ENCODE measurements at places on chromosomes 11 and 22.

GRCh38 chr11:116972691-116973090 is 125.5 kb downstream of the SIK3 start:
- DNase-seq: no peak

DNA sequence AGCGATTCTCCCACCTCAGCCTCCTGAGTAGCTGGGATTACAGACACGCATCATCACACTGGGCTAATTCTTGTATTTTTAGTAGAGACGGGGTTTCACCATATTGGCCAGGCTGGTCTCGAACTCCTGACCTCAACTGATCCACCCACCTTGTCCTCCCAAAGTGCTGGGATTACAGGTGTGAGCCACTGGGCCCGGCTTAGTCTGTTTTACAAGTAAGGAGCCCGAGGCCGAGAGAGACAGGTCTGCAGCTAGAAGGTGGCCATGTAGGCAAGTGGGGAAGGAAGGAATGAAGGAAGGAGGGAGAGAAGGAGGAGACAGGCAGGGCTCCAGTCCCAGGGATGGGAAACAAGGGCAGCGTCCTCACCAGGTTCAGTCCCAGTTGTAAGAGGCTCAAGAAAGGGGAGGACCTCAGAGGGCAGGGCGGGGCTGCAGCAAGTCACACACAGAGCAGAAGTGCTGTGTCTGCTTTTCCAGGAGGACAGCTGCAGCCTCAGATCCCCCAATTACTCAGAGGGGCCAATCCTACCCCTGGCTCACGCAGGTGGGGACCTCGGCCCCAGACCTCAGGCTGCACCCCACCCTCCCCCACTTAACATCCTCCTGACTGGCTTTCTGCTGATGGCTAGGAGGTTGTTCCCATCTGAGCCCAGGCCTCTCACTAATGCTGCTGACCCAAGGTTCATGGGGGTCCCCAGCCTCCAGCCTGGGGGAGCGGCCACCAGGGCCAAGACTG is 53.8 kb upstream of the PRR5 start:
- no peak for DNase-seq

- DNase-seq: no peak
Observed at GRCh38 chr11:83764643-83765042, 478.5 kb upstream of the CCDC90B start.

DNA sequence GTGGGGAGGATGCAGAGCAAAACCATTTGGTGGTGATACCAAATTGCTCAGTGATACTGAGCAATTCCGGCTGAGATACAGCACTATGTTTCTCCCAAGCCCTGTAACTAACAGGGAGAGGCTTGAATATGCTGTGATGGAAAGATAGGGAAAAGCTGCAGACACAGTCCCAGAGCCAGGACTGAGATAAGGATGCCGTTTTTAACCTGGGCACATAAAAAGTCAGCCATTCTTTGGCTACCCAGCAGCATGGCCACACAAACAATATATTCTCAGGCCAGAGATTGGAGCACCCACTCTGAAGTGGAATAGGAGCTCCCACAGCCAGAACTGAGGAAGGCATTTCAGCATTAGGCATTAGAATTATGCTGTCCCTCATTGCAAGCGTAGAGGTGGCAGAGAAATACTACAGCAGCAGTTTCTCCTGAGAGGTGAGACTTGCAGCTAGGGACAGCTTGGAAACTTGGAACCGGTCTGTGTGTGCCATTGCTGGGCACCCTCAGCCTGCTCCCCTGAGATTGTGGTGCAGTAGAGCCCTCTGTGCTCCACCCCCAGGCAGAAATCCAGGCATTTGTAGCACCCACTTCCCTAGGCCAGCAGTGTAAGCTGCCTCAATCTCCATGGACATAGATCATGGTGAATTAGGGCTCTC is 346.5 kb downstream of the TMEM135 start:
- DNase-seq: no peak

DNA sequence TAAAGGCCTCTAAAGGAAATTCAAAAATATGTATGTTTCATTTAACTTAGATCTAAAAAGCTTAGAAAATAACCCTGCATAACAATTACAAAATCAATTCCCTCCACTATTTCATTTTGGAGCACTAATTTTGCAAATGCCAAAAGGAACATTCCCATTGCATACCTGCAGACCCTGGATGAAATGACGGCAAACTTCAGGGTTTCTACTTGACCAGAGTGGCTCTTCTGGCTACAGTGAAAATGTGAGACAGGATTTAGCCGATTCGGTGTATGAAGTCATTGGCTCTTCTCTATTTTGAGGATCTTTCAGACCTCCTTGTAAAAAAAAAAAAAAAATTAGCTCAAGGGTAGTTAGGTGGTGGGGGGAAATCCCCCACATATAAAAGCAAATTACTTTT is 44.1 kb downstream of the PAX6 start:
- no peak for DNase-seq

GRCh38 chr11:123562158-123562557 is 92.3 kb downstream of the SCN3B start:
- no peak for DNase-seq

DNA sequence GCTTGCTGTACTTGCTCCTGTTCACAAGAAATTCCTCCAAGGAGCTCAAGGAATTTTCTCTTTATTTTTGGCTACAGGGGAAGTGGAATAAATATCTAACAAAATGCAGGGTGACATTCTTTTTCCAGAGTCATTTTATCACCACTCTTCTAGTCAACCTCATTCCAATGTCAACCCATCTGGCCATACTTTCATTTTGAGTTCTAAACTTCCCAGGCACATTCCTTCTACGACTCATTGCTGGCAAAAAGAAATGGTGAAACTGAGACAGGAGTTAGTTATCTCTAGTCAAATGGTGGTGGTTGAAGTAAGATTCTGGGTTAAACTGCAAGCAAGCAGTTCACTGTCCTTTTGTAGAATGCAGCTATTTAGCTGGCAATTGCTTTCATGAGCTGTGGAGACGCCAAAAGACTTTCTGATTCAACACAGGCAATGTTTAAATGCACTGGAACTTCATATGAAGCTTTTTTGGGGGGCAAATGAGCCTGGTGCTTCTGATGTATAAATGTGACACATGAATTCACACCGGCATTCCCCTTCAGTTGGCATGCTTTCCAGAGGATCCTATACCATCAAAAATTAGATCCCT is 304.6 kb downstream of the CADM1 start:
- DNase-seq: no peak

DNA sequence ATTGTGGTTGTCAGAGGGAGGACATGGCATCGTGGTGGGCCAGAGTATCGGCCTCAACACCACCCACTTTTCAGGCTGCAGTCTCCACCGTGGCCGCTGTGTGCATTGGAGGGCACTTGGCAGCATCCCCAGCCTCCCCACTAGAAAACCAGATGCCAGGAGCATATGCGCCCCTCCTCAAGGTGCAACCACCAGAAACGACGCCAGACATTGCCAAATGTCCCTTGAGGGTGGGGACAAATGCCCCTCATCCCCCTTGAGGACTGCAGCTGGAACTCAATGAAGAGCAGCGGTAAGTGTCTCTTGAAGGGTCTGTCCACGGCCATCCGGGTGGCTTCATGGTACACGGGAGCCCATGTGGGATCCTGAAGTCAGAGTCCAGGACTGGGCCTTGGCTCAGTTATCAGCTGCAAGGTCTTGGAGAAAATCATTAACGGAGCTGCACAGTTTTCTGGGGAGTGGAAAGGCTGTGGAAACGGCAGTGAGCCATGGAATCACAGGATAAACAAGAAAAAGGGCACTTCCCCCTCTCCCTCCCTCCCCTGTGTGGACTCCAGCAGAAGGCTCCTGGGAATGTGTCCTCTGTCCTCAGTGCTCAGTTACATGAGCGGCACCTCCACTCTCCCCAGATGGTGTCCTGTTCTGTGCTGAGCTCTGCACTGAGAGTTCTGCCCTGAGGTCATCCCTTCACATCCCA is 324.4 kb upstream of the B3GAT1 start:
- DNase-seq: no peak

DNA sequence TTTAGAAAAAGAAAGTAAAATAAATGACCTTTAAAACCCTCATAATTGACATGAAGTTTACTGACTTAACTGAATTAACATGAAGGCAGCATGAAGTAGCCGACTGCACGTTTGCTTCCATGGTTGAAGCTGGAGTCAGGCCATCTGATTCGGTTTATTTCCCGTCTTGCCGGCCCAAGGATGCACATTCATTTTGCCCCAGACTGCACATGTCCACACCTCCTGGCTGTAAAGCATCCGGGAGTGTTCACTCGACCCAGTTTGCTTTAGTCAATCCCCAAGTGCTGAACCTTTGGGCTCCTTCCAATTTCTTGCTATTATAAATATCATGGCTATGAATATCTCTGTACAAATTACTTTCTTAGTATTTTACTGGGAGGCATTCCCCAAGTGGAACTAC is 17.7 kb upstream of the TUB start:
- DNase-seq: no peak

GRCh38 chr11:17548444-17548843 is 1.4 kb downstream of the OTOG start:
- no peak for DNase-seq

GRCh38 chr11:111586388-111586831 is 15.8 kb upstream of the SIK2 start:
- DNase-seq: no peak

DNA sequence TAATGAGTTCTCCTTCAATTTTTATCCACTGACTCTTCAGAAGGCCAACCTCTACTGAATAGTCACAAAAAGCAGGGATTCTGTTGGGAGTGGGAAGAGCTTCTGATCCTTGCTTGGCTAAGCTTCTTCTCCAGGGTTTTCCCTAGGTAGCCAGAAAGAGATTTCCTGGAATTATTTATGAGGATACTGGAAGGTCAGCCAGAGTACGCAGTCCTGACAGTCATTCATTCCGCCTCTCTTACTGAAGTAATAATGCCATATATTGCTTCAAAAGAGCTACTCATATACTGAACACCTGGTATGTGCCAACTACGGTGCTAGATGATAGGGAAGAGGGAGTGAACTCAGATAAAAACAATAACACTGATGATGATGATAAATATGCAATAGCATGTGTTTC is 116.1 kb downstream of the CCDC34 start:
- no peak for DNase-seq

DNA sequence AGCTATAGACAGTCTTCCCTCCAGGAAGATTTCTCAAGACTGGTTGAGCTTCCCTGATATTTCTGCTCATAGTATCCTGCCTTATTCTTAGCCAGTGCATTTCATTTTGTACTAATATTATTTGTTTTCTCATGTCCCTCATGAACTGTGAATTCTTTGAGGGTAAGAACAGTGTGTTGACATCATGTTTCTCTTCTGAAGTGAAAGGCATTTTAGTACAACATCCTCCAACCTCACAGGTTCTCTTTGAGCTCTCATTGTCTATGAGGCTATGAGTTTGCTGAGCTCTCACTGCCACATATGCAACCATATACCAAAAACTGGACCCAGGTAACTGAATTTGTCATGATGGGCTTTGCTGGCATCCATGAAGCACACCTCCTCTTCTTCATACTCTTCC is at the start of gene OR6Q1:
TSS of gene OR6Q1 (plus strand) at position 301 of the 400 bp plus-strand sequence. CDS start at position 301, 0 bp downstream.
- DNase-seq: no peak

- no peak for DNase-seq
Observed at GRCh38 chr22:50734986-50735738, 2.8 kb upstream of the ACR start.

GRCh38 chr11:104332110-104332509 is 168.2 kb upstream of the PDGFD start:
- DNase-seq: no peak

GRCh38 chr22:24961217-24961844 is 8.8 kb downstream of the KIAA1671 start:
- no peak for DNase-seq

DNA sequence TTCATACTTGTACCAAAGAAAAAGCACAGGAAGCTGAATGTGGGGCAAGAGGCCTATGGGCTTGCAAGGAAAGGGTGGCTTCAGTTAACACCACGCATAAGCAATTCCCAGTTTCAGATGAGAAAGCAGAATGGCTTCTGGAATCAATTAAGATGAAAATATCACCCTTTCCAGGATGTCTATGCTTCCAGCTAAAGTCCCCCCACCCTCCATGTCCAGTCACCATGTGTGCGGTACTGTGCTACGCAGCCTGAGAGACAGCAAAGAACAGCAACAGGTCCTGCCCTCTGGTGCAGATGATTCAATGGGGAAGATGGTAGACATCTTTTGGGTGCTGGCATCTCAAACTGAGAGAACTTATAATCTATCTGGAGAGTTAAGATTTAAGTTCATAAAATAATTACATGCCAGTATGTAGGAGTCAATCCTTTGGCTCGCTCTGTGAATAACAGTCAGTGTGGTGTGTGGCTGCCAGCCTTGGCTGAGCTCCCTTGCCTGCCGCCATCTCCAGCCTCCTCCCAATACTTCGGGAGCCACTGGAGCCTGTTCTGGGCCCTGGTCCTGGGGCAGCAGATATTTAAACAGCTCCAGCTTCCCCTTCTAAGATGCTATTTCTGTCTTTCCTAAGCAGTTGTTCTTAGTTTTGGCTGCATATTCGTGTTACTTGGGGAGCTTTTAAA is 44.5 kb downstream of the ME3 start:
- no peak for DNase-seq

- DNase-seq: no peak
Observed at GRCh38 chr11:114232400-114233059, 63.7 kb upstream of the NNMT start.

GRCh38 chr11:12086271-12087074 is 23.9 kb upstream of the MICAL2 start:
- DNase-seq: no peak
